ENCODE measurements at places on chromosomes 2 and 18.

DNA sequence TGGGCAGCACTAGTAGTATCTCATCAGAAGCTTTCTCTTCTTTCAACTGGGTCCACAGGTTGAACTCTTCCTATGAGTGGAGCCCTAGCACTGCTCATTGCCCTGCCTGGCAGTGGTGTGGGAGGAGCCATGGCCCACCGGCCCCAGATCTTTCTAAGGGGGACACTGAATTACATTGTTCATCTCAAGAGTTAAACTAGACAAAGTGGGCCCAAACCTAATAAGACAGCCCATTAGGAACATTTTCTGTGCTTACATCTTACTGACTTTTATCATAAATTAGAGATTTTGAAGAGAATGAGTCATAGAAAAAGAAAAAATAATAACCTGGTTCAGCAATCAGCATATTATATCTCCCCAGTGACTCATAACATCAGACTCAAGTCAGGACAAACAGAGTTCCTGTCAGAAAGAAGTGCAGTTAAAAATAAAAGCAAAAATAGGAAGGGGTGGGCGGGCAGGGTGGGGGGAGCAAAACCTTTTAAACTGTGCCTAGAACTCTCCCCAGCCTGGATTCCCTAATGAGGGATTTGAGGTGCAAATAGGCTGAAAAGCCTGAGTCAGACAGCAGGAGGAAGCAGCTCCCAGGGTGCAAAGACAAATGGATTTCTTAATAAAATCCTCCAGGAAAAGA, 161.6 kb upstream of the TRIB2 start:
- peaks cover 6% of the 10 kb centered on the region for H3K4me1 ChIP-seq
- DNase-seq: no peak
- no peak overlapping the region for H3K27ac ChIP-seq
- H3K4me3 ChIP-seq: no peak overlapping the region
- 0 out of 2 replicates have a peak, but pooled peaks cover 2% of the 10 kb centered on the region for H3K27me3 ChIP-seq

GRCh38 chr18:10239103-10239502, 215.3 kb upstream of the APCDD1 start:
- H3K36me3 ChIP-seq: no peaks in the 10 kb centered on the region
- peaks cover 16% of the 10 kb centered on the region for H3K4me1 ChIP-seq
- no peaks in the 10 kb centered on the region for H3K27me3 ChIP-seq
- DNase-seq: no peak

GRCh38 chr2:47569658-47570475, 166.9 kb downstream of the MSH2 start:
- peaks cover 50% of the 10 kb centered on the region for H3K4me1 ChIP-seq
- H3K4me3 ChIP-seq: peak overlapping the region; percentile 83
- H3K36me3 ChIP-seq: peaks cover 48% of the 10 kb centered on the region
- H3K27me3 ChIP-seq: no peaks in the 10 kb centered on the region
- DNase-seq: peak; percentile 64

DNA sequence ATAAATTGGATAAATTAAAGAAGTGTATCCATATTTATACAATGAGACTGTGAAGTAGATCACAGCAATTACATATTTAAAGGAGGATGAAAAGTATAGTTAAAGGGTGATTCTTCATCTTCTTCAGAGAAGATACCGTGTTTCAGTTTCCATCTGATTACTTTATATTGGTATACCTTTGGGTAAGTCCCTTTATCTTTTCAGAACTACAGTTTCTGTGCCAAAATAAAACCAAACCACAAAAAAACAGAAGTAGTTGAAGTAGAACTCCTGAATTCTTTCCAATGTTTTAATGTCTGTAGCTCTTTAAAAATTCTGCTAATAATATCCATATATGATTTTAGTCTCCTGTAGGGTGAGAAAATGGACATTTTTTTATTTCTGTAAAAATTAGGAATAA, 231.2 kb upstream of the LINC00305 start:
- H3K36me3 ChIP-seq: no peaks in the 10 kb centered on the region
- no peak for DNase-seq
- H3K4me3 ChIP-seq: no peak overlapping the region
- no peaks in the 10 kb centered on the region for H3K27me3 ChIP-seq

- H3K4me3 ChIP-seq: no peak overlapping the region
- H3K27ac ChIP-seq: no peak overlapping the region
- H3K27me3 ChIP-seq: no peaks in the 10 kb centered on the region
Observed at GRCh38 chr2:158498043-158498748, 41.4 kb downstream of the PKP4 start.

- H3K36me3 ChIP-seq: no peaks in the 10 kb centered on the region
- H3K4me1 ChIP-seq: peaks cover 10% of the 10 kb centered on the region
- no peaks in the 10 kb centered on the region for H3K27me3 ChIP-seq
- no peak overlapping the region for H3K27ac ChIP-seq
Observed at GRCh38 chr18:74331404-74331803, 15.8 kb downstream of the C18orf63 start.

Measured in Karpas-422 (cell line).